Neural crest cell (in vitro differentiated cells): ENCODE measurements at places on chromosomes 5 and 9. TPM values are rescaled to one million over a fixed set of nuclear protein-coding genes. Genes with fewer than 3 reads are reported as not detected.

DNA sequence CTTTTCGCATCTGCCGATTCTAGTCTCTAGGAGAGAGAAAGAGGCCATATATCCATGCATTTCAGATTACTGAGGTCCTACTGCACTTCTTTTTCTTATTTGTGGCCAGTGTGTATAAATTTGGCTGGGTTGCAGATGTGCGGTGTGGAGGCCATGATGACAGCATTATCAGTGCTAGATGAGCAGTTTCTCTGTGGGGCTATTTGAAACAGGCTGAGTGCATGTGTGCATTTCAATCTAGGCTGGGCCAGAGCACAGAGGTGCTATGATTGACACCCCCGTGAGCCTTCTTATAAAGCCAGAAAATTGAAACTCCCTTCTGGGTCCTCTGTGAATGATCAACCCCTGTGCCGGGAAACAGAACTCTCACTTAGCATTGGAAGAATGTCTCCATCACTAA lies 70.0 kb downstream of the TMEM252 start:
- DNase-seq: no peak

The ZBTB6 gene
- total RNA-seq: 8.4 and 9.4 TPM in 2 replicates

The TMEM174 gene
- not detected in 2 replicates for total RNA-seq

- DNase-seq: no peak
Observed at GRCh38 chr9:105816981-105817380, 122.6 kb downstream of the TMEM38B start.

- DNase-seq: no peak
Observed at GRCh38 chr5:82384034-82384750, 106.0 kb upstream of the RPS23 start.

The PFN3 gene
- not detected in 2 replicates for total RNA-seq

The ZDHHC11B gene
- 3.0 and 3.5 TPM in 2 replicates for total RNA-seq

The CARD9 gene
- total RNA-seq: 1.3 and 1.4 TPM in 2 replicates

The PCDHAC1 gene
- 4.1 and 4.4 TPM in 2 replicates for total RNA-seq

GRCh38 chr5:181163487-181164075 lies 16.2 kb downstream of the OR2V2 start:
- no peak for DNase-seq

The MBLAC2 gene
- 6.6 and 7.3 TPM in 2 replicates for total RNA-seq

GRCh38 chr9:78363221-78363620 lies 66.3 kb downstream of the PSAT1 start:
- no peak for DNase-seq

- DNase-seq: no peak
Observed at GRCh38 chr9:103574056-103574455, 520.1 kb upstream of the SMC2 start.

The GOLGA1 gene
- total RNA-seq: 15.9 and 18.7 TPM in 2 replicates

DNA sequence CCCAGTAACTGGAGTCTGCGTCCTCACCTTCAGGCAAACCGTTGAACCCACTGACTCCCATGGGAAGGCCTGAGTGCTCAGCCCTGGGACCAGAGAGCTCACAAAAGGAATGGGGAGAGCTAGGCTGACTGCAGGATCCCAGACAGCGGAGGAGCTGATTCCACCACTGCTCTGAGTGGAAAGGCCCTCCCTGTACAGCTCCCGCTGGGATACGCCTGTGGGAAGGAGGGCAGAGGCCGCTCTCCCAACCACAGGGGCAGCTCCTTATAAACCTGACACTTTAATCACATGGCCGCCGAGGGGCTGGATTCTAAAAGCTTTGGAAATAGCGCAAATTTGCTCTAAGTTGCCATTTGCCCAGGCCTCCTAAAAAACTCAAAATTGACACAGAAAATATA lies 37.1 kb downstream of the DBH start:
- DNase-seq: no peak

- DNase-seq: no peak
Observed at GRCh38 chr9:17433526-17433925, 145.3 kb upstream of the SH3GL2 start.

The SLC4A9 gene
- not detected in 2 replicates for total RNA-seq

DNA sequence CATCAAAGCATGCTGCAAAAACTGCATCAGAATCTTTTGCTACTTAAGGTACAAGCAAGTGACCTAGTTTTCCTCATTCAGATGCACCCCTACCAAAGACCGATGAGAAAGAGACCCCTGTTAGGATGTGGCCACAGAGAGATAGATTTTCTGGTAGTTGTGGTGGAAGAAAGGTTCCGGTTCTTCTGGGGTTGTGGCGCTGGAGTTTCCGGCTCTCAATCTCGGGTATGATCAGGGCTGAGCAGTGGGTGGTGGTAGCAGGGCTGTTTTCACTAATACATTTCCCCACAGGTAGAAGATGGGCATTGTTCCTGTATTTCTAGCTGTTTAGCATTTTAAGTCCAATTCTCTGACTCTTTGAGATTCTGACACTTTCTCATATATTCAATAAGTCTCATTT lies 58.4 kb downstream of the PCSK1 start:
- no peak for DNase-seq

DNA sequence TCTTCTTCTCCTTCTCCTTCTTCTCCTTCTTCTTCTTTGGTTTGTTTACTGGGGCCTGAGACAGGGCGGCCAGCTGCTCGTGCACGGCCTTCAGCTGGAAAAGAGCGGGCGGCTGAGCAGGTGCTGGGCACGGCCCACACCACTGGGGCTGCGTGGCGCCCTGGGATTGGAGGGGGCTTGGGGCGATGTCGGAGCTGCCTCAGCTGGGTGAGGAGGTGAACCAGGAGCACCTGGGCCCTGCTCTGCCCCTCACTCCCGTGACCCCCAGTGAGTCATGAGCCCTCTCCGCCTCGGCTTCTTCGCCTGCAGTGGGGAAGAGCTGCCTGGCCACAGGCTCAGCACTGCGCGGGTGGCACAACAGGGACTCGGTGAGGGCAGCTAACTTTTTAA lies 14.9 kb downstream of the BRD3OS start:
- DNase-seq: no peak

GRCh38 chr9:136091582-136092352 lies 3.3 kb downstream of the NACC2 start:
- DNase-seq: no peak

The RAPGEF1 gene
- 66.2 and 68.1 TPM in 2 replicates for total RNA-seq
